Mucosa of gallbladder (tissue), 1 donor: ENCODE measurements at places on chromosomes 2 and 18. TPM values are rescaled to one million over a fixed set of nuclear protein-coding genes. Genes with fewer than 3 reads are reported as not detected.

DNA sequence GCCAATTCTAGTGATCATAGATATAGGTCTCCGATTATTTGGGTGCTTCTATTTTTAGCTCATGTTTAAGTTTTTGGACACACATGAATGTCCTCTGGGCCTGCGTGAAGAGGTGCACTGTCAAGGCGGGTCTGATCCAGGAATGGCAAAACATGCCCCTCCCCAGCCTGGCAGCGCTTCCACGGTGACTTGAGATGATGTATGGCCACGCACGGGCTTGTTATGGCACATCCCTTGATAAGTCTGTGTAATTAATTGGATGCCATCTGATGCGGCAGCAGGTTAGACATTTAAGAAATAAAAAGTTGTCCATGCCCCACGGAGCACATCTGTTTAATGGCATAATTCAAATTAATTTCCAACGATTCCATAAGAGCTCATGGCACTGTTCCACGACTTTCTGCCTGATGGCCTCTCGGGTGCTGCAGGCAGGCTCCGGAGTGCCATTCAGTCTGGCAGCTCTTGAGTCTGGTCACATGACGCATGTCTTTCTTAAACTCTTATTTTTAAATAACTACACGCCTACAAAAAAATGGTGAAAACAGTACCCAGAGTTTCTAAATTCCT is 151.4 kb downstream of the ACKR3 start:
- no peak for DNase-seq

DNA sequence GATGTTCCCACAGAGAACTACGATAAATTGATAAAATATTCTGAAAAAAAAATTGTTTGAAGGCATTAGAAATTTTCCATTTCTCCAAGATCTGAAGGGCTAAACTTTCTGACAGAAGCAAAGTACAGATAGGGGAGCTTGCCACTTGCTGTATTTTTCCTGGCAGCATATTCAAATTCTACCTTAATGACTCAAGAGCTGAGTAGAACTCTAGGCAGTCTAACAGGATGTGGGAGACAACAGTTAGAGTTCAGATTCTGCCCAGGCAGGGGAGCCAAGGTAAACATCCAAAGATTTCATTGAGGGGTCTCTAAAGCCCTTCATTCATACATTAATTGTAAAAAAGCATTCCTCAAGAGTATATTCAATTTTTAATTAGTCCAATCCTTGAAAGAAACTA is 46.0 kb upstream of the RIT2 start:
- DNase-seq: no peak

GRCh38 chr2:99618579-99619097 is 128.8 kb upstream of the REV1 start:
- DNase-seq: no peak

- no peak for DNase-seq
Measured at GRCh38 chr2:46493241-46493970, 14.0 kb downstream of the TMEM247 start.

GRCh38 chr2:45691171-45691999 is 39.9 kb downstream of the PRKCE start:
- no peak for DNase-seq

DNA sequence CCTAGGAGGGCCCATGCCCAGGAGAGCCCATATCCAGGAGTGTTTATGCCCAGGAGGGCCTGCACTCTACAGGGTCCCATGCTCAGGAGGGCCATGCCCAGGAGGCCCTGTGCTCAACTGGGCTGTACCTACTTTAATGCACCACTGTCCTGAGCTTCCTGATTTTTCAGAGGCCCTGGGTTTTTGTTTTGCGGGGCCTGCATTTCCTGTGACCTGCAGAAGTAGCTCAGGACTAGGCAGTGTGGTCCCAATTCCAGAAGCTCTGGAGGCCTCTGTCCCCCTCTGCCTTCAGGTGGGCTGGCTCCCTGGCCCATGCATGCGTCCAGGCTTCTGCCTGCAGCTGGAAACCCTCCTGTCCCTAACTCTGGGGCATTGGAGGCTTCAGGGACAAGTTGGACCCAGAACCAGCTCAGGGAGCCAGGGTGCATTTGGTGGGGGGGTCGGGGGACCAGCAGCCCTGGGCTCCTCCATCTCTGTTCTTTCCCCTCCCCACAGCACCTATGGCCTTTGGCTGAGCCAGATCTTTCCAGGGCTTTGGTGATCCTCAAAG is 10.8 kb downstream of the GPR35 start:
- no peak for DNase-seq

DNA sequence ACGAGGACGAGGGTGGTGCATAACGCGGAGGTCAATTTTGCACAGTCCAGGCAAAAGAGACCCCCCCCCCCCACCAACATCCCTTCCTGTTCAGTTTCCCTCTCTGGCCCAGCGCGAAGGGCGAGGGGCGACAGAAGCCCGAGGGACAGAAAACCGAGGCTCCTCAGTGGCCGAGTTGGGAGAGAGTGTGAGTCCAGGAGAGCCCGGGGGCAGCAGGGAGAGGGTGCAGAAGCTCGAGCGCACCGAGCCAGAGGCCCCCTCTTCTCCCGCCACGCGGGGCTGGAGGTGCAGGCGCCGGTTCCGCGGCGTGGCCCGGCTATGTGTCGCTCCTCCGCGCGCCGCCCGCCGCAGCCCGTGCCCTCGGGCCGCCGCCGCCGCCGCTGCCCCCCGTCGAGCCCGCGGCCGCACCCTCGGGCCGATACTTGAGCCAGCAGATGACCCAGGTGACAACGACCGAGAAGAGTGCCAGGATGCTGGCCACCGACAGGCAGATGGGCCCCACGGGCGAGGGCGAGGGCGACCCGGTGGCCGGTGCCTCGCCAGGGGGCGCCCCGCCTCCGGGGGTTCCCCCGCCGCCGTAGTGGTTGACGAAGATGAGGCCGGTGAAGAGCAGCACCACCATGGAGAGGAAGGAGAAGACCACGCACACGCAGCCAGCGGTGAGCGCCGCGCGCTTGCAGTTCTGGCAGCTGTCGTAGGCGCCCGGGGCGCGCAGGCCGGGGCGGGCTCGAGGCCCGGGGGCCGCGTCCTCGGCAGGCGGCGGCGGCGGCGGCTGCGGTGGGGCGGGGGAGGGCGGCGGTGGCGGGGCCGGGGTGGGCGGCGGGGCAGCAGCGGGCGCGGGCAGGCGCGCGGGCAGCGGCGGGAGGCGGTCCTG is 20.2 kb upstream of the PAX3 start:
- no peak for DNase-seq

- no peak for DNase-seq
Measured at GRCh38 chr2:2657121-2657962, 326.3 kb upstream of the MYT1L start.

DNA sequence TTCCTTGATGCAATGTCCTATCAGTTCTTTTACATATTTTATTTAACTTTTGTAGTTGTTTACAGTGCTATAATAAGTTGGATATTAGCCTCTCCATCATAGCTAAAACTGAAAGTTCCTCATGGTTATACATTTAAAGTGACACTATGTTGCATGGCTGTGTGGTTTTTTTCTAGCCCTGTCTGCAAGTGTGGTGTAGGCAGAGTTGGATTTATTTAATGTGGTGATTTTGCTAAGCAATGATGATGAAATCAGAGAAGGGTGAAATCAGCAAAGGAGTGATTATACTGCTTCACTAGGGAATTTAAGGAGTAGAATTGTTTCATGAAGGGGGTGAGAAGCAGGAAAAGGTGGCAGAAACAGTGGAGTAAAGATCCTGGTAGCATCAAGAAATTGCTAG is 18.3 kb upstream of the ENOSF1 start:
- DNase-seq: no peak

The RND3 gene
- 39.7 TPM for total RNA-seq

DNA sequence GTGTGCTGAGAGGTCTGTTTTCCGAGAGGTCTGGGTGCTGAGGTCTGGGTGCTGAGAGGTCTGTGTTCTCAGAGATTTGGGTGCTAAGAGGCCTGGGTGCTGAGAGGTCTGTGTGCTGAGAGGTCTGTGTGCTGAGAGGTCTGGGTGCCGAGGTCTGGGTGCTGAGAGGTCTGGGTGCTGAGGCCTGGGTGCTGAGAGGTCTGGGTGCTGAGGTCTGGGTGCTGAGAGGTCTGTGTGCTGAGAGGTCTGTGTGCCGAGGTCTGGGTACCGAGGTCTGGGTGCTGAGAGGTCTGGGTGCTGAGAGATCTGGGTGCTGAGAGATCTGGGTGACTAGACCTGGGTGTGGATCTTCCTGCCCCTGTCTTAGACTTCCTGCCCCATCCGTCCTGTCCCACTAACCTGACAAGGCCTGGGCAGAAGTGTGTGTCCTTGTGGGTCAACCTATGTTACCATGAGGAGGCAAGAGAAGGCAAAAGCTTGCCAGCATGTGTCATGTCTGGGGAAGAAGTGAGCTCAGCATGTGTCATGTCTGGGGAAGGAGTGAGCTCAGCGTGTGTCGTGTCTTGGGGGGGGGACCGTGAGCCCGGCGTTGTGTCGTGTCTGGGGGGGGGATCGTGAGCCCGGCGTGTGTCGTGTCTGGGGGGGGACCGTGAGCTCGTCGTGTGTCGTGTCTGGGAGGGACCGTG is 69.3 kb downstream of the KCNG2 start:
- no peak for DNase-seq

- no peak for DNase-seq
Measured at GRCh38 chr2:111983478-111984212, 71.4 kb upstream of the TMEM87B start.

The ONECUT2 gene
- 173 TPM for total RNA-seq

DNA sequence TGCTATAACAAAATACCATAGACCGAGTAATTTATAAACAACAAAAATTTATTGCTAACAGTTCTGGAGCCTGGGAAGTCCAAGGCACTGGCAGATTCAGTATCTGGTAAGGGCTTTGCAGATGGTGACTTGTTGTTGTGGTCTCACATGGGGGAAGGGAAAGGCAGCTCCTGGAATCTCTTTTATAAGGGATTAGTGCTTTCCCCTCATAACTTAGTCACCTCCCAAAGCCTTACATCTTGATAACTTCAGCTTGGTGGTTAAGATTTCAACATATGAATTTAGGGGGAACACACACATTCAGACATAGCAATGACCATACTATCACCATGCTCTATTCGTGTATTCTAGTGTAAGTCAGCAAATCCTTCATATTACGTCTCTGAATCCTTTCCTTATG is 447.6 kb upstream of the TCF4 start:
- no peak for DNase-seq

GRCh38 chr2:8540552-8541055 is 141.3 kb upstream of the ID2 start:
- DNase-seq: no peak

GRCh38 chr2:240069829-240070228 is 16.5 kb upstream of the OR6B3 start:
- DNase-seq: no peak

DNA sequence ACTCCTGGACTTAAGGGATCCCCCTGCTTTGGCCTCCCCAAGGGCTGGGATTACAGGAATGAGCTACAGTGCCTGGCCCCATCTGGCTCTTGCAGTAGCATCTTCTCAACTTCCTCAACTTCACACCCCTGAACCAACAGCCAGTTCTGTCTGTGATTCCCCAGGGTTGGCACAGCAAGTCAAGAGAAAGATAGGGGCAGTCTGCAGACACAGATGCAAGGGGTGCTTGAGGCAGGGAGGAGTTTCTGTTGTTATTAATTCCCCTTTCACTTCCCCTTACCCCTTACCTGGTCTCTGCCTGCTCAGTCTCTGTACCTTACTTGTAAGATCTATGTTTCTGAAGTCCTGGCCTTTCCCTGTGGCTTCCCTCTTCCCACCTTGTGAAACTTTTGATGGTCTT is 54.1 kb upstream of the MEX3C start:
- DNase-seq: no peak

The MEIS1 gene
- 61.8 TPM for total RNA-seq

DNA sequence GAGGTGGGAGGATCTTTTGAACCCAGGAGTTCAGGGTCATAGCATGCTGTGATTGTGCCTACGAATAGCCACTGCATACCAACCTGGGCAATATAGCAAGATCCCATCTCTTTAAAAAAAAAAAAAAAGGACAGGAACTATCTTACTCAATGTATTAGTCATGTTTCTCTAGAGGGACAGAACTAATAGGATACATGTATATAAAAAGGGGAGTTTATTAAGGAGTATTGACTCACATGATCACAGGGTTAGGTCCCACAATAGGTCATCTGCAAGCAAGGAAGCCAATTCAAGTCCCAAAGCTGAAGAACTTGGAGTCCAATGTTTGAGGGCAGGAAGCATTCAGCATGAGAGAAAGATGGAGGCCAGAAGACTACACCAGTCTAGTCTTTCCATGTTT is 18.8 kb upstream of the CASP10 start:
- no peak for DNase-seq

DNA sequence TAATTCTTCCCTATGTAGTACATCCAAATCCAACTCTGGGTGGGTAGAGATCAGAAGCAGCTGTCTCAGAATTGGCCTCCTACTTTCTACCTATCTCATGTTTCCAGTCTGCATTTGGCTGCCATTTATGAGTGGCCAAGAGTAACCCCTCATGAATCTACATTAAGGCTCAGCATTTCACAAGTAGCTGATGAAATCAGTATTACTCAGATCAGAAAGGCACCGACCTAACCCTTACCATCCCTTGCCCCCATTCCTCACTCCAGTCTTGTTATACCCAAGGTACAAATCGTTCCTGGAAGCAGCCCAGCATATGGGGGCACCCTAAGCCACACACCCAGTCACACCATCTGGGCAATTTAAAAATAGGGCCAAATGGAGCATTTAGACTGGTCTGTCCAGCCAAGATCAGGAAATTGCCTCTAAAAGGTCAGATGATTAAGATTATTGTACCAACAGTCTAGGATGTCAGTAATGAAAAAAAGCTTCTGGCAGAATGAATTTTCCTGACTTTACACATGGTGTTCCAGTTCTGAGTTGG is 37.1 kb downstream of the CD28 start:
- no peak for DNase-seq

The TMEM163 gene
- total RNA-seq: 36.1 TPM

DNA sequence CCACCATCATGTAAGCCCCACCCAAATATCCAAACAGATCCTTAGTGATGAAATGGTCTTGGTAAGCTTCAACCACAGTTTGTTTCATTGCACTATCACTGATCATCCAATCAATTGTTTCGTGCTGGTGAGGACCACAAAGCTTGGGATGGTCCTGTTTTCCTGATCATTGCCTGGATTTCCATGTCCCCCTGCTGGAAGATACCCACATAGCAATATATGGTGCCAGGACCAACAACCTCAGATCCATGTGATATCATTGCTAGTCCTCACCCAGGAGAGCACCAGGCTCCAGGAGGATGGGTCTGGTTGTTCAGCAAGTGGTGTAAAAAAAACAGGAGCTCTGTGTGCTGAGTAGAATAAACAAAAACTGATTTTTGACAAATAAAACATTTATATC is 206.5 kb upstream of the SH3BP4 start:
- DNase-seq: no peak

The KIF5C gene
- total RNA-seq: 3.5 TPM

- DNase-seq: no peak
Measured at GRCh38 chr2:122486086-122486485, 730.6 kb downstream of the TSN start.

- no peak for DNase-seq
Measured at GRCh38 chr2:9370746-9371145, 52.6 kb downstream of the ITGB1BP1 start.
